Aorta (tissue), 5 donors: ENCODE measurements at places on chromosomes 16 and 17. TPM values are rescaled to one million over a fixed set of nuclear protein-coding genes. Genes with fewer than 3 reads are reported as not detected.
A peak's percentile ranks its signal among the peaks of the same experiment; 100 is the strongest.

DNA sequence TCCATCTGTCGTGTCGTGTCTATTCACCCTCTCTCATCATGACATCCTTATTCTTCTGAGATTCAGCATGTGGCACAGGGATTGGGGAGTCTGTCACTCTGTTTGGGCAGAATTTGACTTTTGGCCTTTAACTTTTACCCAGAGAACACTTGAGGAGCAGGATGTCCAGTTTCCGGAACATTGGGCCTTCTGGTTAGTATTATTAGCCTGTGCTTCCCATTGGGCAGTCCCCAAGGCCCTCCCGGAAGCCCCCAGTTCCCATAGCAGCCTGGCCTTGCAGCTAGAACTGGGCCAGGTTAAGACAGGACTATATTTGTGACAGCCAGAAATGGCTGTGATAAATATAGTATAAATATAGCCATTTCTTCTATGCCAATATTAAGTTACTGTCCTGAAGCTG, 9.6 kb downstream of the SCN4A start:
- no peak for DNase-seq

The SLFN12L gene
- total RNA-seq: 3.1 TPM

The TTLL6 gene
- total RNA-seq: not detected

DNA sequence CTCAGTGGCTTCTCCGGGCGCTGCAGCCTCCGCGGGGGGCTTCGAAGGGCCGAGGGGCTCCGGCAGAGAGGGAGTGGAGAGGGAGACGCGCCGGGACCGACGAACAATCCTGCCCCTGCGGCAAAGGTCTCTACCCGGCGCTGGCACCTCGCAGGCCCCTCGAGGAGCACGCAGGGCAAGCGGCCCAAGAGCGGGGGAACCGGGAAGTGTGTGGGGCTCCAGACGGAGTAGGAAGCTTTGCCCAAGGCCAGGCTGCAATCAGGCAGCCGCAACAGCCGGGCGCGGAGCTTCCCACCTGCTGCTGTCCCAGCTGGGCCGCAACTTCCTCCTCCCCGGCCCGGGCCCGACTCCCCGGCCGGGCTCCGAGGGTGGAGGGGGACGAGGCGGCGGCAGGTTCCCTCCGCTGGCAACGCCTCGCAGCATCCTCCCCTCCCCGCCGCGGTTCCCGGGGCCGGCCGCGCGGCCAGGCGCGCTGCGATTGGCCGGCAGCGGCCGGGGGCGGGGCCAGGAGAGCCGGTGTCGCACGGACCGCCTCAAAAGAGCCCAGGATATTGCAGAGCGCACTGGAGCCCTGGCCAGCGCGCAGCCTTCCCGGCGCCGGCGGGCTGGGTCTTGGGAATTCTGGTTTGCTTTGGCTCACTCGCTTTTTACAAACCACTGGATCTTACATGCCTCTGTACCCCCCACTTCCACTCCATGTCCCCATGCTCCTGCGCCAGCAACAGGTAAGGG, at the start of gene KCNJ2:
Gene KCNJ2, plus strand, starts transcription at position 556 of the 732 bp plus-strand sequence. CDS start 5,508 bp downstream, outside the sequence.
- DNase-seq: peak; percentile 95

DNA sequence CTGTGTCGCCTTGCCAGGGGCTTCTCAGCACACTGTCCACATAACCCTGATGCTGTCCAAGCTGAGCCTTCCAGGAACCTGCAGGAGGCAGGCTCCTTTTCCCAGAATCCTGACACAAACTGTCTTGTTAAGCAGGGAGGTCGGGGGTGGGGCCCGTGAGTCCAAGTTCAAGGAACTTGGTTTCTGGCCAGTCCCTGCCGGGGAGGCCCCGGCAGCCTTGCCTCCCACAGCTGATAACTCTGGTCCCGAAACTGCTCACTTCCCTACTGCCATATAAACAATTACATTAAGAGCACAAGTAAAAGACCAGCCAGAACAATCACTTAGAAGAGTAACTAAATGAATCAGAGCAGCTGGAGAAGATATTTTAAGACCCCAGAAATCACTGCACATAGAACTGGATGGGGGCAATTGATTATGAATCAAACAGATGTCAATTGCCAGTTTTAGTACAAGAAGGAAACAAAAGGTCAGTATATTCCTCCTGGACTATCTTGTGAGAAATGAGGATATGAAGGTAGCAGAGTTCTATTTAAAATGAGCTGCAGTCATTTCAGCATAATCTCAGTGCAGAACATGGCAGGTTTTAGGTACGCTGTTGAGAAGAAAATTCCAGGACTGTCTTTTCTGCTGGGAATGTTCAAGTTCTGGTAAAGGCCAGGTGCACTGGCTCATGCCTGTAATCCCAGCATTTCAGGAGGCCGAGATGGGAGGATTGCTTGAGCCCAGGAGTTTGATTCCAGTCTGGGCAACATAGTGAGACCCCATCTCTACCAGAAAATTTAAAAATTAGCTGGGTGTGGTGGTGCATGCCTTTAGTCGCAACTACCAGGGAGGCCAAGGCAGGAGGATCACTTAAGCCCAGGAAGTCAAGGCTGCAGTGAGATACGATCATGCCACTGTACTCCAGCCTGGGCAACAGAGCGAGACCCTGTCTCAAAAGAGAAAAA, 169.8 kb downstream of the PITPNC1 start:
- DNase-seq: peak; percentile 78

GRCh38 chr16:61579195-61579594, 457.0 kb downstream of the CDH8 start:
- DNase-seq: no peak

GRCh38 chr17:65155622-65156021, 18.5 kb downstream of the RGS9 start:
- no peak for DNase-seq

The TBC1D3K gene
- not detected for total RNA-seq

The RTN4RL1 gene
- 5.2 TPM for total RNA-seq

The CD68 gene
- total RNA-seq: 111 TPM

DNA sequence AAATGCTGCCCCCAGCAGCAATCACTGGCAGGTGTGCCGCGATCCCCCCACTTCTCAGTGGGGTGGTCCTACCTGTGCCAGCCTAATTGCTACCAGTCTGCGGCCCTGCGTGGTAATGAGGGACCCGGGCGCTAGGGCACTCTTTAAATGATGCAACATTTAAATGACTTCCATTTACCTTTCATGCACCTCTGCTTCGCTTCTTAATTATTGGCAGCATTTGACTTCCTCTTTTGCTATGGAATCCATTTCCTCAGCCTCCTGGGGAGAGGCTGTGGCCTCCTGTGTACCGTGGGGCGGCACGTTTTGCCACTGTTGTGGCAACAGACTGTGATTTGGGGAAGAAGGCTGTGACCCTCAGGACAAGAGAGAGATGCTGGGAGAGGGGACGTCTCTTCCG, 86.1 kb downstream of the RPA1 start:
- no peak for DNase-seq

The CCL5 gene
- 6.7 TPM for total RNA-seq

DNA sequence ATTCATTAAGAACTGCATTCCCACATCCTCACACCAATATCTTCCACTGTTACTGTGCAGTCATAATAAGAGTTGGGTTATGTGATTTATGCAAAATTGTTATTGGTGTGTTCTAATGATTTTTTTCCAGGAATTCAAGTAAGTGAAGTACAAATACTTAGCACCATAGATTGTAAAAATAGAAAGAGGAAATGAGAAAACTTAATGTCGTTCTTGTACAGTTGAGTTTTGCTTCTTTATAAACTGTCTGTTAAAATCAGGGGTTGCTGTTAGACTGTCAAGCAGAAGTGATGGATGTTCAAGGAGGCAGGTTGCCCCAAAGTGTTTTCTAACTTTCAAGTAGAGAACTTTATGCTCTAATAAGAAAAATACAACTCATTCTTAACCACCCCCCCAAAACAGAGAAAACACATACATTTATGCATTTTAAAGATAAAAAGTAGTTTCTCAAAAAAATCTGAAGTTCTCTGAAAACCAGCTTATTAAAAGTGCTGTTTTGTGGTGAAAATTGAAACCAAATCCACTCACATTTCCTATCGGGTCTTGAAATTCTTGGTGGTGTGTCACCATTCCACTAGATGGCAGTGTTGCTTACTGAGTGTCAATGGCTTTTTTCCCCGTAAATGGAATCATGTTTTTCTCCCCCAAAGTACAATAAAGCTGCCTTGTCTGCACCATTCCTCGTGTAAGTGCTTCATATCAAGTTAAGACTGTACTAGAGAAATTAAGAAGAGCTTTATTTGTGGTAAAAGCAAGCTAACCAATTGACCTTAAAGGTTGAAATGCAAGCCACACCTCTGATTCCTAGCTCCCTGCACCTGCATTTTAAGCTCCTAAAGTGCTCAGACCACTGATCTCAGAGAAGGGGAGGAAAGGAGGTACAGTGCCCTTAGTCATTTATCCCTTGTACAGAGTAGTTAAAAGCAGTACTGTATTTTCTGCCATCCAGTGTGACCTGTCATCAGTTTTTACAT, 4.7 kb upstream of the IGSF6 start:
- no peak for DNase-seq

- no peak for DNase-seq
These were observed 25.3 kb downstream of the CACNG1 start for GRCh38 chr17:67069603-67070136.

The ZSCAN10 gene
- total RNA-seq: not detected

GRCh38 chr17:8631554-8631877, 991 bp upstream of the MYH10 start:
- no peak for DNase-seq

The SYCE1L gene
- 5.4 TPM for total RNA-seq

DNA sequence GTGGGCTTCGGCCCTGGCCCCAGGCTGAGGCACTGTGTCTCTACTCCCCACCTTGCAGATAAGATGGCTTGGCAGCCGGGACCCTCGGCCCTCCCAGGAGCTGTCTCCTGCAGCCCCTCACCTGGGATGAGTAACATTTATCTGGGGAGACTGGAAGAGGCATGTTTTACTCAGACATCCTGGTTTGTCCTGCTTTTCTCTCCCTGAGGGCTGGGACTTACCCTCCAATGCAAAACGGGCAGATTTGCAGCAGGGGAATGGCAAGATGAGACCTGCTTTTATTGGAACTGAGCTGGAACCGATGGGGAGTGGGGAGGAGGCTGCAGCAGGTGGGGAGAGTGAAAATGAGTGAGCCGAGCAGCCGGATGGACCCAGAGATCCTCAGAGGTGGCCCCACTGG, 27.3 kb upstream of the UBE2G1 start:
- DNase-seq: no peak

The FBXW10 gene
- total RNA-seq: 0.12 TPM

- no peak for DNase-seq
These were observed 1.8 kb downstream of the ZNF23 start for GRCh38 chr16:71460236-71460635.

GRCh38 chr17:8109661-8110455, 8.5 kb downstream of the ALOXE3 start:
- peak; percentile 69 for DNase-seq

DNA sequence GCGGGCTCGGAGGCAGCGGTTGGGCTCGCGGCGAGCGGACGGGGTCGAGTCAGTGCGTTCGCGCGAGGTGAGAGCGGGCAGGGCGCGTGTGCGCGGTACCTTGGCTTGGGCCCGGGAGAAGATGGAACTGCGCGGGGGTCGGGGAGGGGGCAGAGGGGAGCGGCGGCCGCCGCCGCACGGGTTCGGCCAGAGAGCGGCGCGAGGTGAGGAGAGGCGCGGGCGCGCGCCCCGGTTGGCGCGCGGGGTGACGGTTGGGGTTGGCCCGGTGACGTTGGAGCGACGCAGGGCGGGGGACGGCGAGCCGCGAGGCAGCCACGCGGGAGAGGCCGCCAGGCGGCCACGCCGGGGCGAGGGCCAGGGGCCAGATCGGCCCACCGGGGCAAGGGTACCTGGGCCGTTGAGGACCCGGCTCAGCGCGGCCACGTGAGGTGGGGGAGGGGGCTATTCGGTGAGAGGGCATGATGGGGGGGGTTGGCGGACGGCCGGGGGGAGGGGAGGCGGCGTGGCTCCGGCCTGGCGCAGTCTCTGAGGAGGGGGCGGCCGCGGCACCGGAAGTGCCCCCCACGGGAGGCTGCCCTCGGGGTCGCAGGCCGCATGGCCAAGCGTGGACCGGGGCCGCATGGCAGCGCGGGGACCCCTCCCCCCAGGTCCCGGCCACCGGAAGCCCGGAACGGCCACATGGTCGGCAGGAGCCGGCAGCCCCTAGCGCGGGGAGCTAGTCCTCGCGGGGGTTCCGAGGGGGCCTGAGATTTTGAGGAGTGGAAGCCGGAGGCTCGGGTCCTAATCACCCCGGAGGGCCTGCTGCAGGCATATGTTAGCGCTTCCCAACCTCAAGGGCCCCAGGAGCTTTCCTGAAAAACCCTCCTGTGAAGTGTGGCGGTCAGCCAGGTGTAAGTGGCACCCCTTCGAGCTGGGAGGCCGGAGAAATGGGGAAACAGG, 527 bp downstream of the EIF5A start:
- peak; percentile 70 for DNase-seq

- no peak for DNase-seq
These were observed 313.8 kb downstream of the C16orf95 start for GRCh38 chr16:87003414-87003755.

DNA sequence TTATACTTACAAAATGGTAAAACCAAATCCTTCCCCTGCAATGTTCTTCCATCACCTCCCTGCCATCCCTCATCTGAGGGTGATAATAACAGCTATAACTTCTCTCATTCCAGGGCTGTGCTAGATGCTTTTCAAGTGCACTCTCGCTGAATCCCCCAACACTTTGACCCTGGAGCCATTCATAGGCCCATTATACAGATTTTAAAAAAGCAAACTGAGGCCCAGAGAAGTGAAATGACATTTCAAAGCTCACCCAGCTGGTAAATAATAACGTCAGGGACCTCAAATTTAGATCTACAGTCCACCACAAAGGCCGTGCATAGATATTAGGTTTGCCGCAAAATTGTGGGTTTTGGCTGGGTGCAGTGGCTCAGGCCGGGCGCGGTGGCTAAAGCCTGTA, 378.8 kb downstream of the SLC39A11 start:
- DNase-seq: no peak

The GNG13 gene
- not detected for total RNA-seq
